ENCODE measurements at places on chromosomes 5 and 9. TPM values are rescaled to one million over a fixed set of nuclear protein-coding genes. Genes with fewer than 3 reads are reported as not detected.

Gene MIER3
- total RNA-seq, result 112 TPM

Gene EPB41L4A
- 18.0 TPM for total RNA-seq

Gene TEK
- 1.6 TPM for total RNA-seq

Gene RFESD
- 0.89 TPM for total RNA-seq

Gene EFNA5
- 9.7 TPM for total RNA-seq

Gene ACSL6
- 0.93 TPM for total RNA-seq

Gene MYOT
- total RNA-seq, result 0.35 TPM

Gene HTR4
- 7.5 TPM for total RNA-seq

Gene FOXD4L3
- not detected for total RNA-seq

Gene TMEFF1
- 0.27 TPM for total RNA-seq

Gene PAEP
- not detected for total RNA-seq

Gene OR5C1
- total RNA-seq, result not detected

Gene FBXL17
- total RNA-seq, result 14.1 TPM

Gene CCDC127
- total RNA-seq, result 3.5 TPM

Gene NEUROG1
- total RNA-seq, result not detected

Gene BAAT
- 0.30 TPM for total RNA-seq

Gene FBXO38
- 38.2 TPM for total RNA-seq

Gene C7
- total RNA-seq, result 23.3 TPM

Gene HAVCR2
- 3.1 TPM for total RNA-seq

Gene FOXI1
- total RNA-seq, result not detected

Gene SLC25A2
- 1.1 TPM for total RNA-seq

Gene BARX1
- not detected for total RNA-seq

Gene FRMD3
- 14.7 TPM for total RNA-seq

Gene PRDM9
- total RNA-seq, result not detected

Gene ARID3C
- total RNA-seq, result not detected

Gene IZUMO3
- total RNA-seq, result not detected

Gene CBY3
- not detected for total RNA-seq

Gene DELE1
- total RNA-seq, result 69.4 TPM

Gene FSTL4
- total RNA-seq, result 0.89 TPM

Gene PDE6A
- total RNA-seq, result 2.7 TPM

Gene CD274
- total RNA-seq, result 2.0 TPM

Gene SPINK7
- not detected for total RNA-seq

Gene SLC45A2
- total RNA-seq, result 0.32 TPM

Gene LEAP2
- 3.6 TPM for total RNA-seq
